ENCODE measurements at places on chromosomes 1 and 21.

- DNase-seq, result no peak
These were observed 92.5 kb upstream of the FMN2 start for GRCh38 chr1:239999170-239999569.

- no peak for DNase-seq
These were observed 41.3 kb upstream of the TACSTD2 start for GRCh38 chr1:58618303-58618702.

GRCh38 chr1:14242870-14243269, 355.6 kb upstream of the KAZN start:
- no peak for DNase-seq

DNA sequence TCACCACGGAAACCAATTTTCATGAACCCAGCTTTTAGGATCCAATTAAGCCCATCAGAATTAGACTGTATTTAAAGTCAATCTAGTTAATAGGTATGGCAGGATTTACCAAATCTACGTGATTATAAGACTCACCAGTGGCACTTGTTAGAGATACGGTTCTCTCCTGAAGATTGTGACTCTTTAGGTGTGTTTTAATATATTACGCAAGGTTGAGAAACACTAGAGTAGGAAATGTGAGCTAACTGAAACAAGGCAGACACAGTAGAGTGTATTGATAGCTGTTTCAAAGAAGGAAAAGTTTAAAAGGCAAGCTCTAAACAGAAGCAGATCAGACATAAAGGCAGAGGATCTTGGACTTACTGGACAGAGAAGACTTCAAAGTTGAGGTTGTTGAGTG, 11.2 kb upstream of the RPE65 start:
- no peak for DNase-seq

DNA sequence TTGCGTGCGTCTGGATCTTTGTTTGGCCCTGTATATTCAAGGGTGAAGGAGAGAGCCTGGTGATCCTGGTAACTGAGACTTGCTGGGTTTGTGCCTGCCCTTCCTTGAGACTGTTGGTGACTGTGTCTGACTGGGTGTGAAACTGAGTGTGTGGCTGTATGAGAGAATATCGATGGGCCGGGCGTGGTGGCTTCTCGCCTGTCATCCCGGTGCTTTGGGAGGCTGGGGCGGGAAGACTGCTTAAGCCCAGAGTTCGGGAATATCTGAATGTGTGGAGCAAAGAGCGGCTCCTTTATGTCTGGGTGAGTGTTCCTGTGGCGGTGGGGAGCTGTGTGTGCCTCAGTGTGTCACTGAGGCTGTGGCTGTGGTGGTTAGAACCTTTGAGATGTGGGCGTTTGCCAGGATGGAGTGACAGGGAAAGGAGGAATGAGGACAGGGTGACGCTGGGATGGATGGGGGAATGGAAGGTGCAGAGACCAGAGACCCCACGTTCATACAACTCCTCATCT, 2.7 kb upstream of the MARCKSL1 start:
- no peak for DNase-seq

GRCh38 chr1:52928015-52928404, 934 bp downstream of the SCP2 start:
- DNase-seq, result no peak

- no peak for DNase-seq
These were observed 52.9 kb downstream of the NFIA start for GRCh38 chr1:61135291-61135690.

GRCh38 chr1:25549273-25550154, 6.1 kb downstream of the LDLRAP1 start:
- peak; percentile 80 for DNase-seq

DNA sequence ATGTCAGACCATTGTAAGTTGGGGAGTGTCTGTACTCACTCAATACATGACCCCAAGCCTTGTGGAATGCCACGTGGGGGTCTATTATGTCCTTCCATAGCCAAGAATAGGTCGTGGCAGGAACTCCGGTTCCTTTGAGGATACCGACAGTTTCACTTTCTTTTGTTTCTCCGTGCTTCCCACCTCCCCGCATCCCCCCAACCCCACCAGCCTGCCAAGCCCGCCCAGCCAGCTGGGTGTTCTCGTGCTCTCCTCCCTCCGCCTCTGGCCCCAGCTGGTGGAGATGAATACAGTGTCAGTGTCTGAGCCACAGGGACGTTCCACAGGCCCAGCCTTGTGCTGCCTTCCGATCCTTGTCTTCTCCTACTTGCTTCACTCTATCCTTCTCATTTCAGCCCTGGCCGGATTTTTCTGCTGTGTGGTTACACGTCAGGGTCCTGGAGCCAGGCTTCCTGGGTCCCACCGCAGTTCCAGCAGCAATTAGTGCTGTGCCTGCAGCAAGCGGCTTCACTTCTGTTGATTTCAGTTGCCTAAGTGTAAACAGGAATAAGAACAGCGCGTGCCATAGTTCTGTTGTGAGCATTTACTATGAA, 4.1 kb upstream of the AGTRAP start:
- DNase-seq, result no peak

DNA sequence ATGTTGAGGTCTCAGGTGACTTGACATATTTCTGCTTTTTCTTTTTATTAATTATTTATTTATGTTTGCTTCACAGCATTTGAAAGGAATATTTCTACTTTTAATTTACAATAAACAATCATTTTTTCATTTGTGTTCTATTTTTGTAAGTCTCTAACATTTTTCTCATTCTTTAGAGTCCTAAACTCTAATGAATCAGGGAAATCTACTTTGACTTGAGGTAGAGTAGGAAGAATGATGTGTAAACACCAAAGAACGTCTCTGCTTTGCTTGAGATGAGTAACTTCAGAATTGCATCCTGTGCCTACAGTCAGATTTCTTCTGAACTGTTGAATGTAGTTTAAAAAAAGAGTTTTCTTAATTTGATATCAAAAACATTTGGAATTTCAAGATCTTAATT, 65.2 kb downstream of the CNST start:
- DNase-seq, result no peak

DNA sequence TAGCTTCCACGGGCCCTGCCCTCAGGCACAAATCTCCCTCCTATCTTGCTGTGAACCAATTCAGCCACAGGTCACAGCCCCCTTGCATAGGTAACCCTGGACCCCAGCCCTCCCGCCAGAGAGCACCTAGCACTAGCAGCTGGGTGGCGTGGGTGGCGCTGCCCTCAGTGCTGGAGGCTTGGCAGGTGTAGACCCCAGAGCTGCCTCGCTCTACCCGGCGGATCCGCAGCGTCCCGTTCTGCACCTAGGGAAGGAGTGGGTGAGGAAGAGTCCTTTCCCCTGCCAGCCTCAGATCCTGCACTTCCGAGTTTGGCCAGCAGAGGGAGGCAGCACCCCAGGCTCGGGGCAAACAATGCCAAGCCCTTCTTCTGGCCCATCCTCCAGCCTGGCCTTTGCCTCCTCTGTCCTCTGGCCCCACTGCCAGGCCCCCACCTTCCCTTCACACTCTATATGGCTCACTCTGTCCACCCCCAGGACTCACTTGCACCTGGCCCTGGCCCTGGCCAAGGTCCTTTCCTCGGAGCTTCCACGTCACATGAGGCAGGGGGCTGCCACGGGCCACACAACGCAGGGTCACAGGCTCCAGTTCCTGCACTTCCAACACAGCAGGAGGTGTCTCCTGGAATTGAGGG, 9.0 kb downstream of the IGSF9 start:
- peak; percentile 68 for DNase-seq

GRCh38 chr21:26813426-26813998, 31.7 kb downstream of the ADAMTS1 start:
- DNase-seq, result no peak

DNA sequence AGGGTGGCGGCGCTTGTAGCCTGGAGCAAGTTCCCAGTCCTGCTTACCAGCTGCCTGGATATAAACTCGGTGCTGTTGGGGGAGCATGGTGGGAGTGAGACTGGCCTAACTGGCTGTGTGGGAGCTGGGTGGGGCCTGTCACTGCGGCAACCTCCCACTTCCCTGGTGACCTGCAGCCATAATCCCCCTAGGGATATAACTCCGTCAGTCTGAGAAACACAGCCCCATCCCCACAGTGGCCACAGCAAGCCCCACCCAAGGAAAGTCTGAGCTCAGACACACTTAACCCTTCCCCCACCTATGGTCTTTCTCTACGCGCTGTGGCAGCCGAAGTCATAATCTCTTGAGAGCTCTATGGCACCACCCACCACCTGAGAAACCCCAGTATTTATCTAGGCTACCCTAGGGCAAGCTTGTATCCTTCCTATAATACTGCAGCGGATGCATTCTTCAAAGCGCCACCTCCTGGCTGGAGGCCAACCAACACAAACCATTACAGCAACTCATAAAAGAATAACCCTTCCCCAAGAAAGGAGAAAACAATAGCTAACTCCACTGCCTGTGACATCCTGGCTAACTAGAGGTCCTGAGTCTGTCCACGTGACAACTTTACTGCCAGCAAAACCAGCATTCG, 57.4 kb downstream of the ZNF648 start:
- DNase-seq, result no peak

DNA sequence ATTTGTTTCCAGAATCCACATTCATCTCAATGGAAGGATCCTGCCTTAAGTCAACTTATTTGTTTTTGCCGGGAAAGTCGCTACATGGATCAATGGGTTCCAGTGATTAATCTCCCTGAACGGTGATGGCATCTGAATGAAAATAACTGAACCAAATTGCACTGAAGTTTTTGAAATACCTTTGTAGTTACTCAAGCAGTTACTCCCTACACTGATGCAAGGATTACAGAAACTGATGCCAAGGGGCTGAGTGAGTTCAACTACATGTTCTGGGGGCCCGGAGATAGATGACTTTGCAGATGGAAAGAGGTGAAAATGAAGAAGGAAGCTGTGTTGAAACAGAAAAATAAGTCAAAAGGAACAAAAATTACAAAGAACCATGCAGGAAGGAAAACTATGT, 2.6 kb downstream of the GADD45A start:
- no peak for DNase-seq

DNA sequence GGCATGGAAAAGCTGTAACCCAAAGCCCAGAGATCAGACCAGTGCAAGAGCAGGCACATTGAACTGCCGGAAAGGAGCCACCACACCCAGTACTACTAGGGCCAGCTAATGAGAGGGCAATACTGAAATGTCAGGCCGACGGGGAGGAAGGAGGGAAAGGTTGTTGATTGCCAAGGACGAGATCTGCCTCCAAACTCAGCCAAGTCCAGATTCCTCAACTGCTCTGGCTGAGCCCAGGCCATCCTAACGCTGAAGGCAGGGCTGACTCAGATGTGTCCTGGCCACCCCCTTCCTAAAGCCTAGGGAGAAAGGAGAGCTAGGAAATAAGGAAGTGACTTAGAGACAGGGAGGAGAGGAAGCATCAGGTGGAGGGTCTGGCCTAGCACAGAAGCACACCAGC, 42.1 kb upstream of the IPO9 start:
- no peak for DNase-seq

GRCh38 chr1:3051270-3052268, 17.4 kb upstream of the PRDM16 start:
- DNase-seq, result no peak

DNA sequence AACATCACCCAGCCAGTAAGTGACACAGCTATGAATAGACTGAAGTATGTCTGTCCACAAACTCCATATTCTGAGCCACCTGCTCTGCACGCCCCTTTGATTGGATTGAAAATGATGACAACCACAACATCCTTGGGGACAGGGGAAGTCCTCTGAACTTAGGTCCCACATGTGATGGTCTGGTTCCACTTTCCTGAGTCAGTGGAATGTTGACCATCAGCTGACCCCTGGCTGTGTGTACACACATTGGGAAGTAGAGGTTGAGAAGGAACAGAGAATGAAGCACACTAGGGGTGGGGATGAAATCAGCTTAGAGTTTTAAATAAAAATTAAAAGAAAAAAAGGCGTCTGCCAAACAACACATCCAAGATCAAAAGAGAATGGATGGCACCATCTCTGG, 8.0 kb upstream of the DISP3 start:
- DNase-seq, result no peak

GRCh38 chr1:198970916-198971315, 332.1 kb downstream of the PTPRC start:
- DNase-seq, result no peak

GRCh38 chr1:39091845-39092645, 65.9 kb downstream of the NDUFS5 start:
- DNase-seq, result peak; percentile 40

DNA sequence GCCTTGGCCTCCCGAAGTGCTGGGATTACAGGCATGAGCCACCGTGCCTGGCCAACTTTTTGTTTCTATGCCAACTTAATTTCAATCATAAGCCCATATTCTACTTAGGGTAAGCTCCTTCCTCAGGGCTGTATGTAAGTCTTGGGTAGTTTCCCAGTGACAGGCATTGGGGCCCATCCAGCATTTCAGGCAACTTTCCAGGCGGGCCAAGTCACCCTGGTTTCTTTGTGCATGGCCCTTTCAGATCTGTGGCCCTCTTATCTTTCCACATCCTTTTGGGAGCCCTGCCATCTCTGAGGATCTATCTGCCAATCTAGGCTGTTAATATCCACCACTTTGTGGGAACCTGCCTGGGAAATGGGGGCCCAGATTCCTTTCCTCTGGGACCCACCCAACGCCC, 58.7 kb downstream of the TNN start:
- no peak for DNase-seq

DNA sequence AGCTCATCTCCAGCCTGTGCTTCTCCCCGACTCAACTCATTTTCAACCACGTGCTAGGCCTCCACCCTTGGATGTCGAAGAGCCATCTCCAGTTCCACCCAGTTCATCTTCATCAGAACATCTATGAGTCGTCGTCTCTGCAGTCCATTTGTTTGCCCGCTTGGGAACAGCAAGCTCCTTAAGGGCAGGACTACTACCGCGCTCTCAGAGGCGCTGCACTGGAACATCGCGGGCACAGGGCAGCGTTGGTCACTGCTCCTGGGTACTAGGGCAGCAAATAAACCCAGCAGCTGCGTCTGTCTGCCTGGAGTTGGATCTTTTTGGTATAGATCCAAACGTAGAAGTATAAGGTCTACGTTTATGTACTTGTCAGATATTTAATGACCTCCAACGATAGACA, 478 bp upstream of the PRDM2 start:
- DNase-seq, result no peak

DNA sequence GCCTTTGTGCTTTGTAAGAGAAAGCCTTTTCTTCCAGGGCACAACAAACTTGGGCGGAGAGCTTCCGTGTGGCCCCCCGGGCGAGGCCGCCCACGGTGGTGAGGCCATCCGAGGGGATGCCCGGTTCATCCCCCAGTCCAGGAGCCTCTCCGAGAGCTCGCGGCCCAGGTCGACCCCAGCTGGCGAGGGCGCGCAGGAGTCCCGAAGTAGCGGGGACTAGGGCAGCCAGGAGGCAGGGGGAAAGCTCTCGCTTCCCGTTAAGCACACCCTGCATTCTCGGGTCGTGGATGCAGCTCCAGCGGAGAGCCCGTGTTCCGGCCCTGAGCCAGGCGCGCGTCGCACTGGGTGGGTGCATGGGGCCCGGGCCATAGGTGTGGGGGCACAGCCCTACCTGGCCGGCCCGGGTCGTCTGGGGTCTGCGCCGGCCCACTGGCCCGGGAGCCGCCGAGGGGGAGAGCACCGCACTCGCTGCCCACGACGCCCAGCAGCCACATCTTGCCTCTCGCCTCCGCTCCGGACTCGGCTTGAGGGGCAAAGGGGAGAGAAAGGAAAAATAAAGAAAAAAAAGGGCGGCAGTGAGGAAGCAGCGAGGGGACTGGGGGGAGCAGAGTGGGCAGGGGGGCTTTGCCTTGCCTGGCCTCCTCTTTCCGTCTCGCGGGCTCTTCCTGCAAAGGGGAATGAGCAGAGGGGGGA, 1.8 kb downstream of the RNF220 start:
- DNase-seq, result no peak

Data from activated effector memory CD4-positive, alpha-beta T cell treated with Interleukin-2 at 50 U/mL for 16 hours (primary cell).